ENCODE measurements at places on chromosomes 7 and 10. TPM values are rescaled to one million over a fixed set of nuclear protein-coding genes. Genes with fewer than 3 reads are reported as not detected.
A peak's percentile ranks its signal among the peaks of the same experiment; 100 is the strongest.

- H3K27me3 ChIP-seq: no peaks in the 10 kb centered on the region
- no peaks in the 10 kb centered on the region for H3K36me3 ChIP-seq
- H3K27ac ChIP-seq: no peak overlapping the region
Measured at GRCh38 chr10:3255075-3255474, 82.5 kb upstream of the PITRM1 start.

- H3K27ac ChIP-seq: peak overlapping the region; percentile 64
- no peaks in the 10 kb centered on the region for H3K36me3 ChIP-seq
- peak; percentile 95 for DNase-seq
- H3K27me3 ChIP-seq: no peaks in the 10 kb centered on the region
- peak overlapping the region; percentile 57 for H3K4me3 ChIP-seq
Measured at GRCh38 chr10:133335246-133336117, 1.2 kb downstream of the CALY start.

DNA sequence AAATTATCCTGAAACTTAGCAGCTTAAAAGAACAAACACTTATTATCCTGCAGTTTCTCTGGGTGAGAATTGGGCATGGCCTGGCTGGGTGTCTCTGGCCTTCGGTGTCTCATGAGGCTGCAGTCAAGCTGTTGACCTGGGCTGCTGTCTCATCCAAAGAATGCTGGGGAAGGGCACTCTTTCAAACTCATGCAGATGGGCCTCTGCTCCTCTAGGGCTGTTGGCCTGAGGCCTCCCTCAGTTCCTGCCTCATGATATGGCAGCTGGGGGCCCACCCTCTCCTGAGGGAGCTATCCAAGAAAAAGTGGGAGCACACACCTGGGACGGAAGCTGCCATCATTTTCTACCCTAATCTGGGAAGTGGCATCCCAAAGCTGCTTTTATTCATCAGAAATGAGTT lies 43.6 kb downstream of the DRGX start:
- no peaks in the 10 kb centered on the region for H3K4me1 ChIP-seq
- no peaks in the 10 kb centered on the region for H3K36me3 ChIP-seq
- no peaks in the 10 kb centered on the region for H3K27me3 ChIP-seq
- H3K27ac ChIP-seq: no peak overlapping the region
- no peak for DNase-seq
- no peak overlapping the region for H3K4me3 ChIP-seq

The LRGUK gene
- total RNA-seq: 0.38 TPM

The KCP gene
- total RNA-seq: 0.39 TPM

The PROSER2 gene
- total RNA-seq: 0.47 TPM
